ENCODE measurements at places on chromosomes 7 and 10.

- DNase-seq = no peak
Observed at GRCh38 chr10:34628174-34628796, 186.8 kb downstream of the PARD3 start.

DNA sequence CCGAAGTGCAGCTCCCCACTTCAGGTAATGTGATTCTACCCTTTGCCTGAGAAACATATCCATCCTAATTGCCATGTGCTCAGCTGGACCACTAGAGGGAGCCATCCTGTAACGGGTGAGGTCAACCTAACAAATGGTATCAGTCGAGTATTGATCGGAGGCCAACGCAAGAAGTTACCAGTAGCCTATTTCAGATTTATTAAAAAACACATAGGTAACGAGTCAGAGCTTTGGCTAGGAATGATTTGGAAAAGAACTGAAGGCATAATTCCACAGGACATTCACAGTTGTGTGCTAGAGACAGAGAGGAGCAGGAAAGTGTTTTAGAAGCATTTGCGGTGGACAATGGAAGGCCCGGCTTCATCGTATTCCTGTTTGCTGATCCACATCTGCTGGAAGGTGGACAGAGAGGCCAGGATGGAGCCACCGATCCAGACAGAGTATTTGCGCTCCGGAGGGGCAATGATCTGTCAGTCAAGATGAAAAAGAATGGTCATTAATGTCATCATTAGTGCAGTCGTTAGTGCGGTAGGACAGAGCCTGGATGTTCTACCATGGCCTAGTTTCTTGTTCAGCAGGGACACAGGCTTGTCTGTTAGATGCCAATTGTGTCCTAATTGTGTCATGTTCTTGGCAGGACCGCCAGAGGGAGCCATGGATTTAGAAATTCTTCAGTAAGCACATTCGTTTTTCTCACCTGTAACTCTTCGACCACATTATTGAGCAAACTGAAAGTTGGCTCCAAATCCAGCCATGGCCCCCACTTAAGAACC lies 17.5 kb downstream of the ACTA2 start:
- peak; percentile 33 for DNase-seq

DNA sequence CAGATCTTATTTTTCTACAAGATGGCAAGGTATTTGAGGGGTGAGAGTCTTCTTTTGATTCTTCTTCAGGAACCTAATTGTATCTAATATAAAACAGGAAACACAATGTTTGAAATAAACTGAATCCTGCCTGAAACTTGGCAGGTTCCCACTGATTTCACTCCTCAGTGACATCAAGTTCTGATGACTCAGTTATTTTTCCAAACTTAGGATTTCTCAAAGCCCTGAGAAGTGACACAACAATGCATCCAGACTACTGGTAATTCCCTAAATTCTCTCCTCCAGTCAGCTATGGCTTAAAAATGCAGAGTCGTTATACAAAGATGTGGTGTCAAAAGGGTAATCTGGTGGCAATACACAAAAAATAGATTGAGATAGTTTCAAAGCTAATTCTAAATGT lies 80.9 kb downstream of the ABLIM1 start:
- DNase-seq = no peak

- DNase-seq = no peak
Observed at GRCh38 chr10:110407301-110408170, 90.2 kb upstream of the DUSP5 start.

- no peak for DNase-seq
Observed at GRCh38 chr7:47622946-47623640, 41.2 kb upstream of the TNS3 start.

DNA sequence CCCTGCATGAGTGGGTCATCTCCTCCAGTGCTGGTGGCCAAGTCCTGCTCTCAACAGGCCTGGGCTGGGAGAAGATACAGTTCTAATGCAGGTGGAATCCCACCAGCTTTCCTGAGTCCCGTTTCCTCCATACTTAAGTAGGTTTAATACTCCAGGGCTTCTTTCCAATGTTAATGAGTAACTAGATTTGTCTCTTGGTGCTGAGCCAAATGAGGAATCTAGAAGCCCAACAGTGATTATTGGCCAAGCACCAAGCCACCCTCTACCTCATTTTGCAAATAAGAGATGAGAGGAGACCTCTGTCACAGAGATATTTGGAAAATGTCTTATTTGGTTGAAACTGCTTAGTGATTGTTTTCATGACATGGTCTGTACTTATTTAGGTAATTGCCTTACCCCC lies 37.1 kb downstream of the STARD3NL start:
- DNase-seq = no peak

DNA sequence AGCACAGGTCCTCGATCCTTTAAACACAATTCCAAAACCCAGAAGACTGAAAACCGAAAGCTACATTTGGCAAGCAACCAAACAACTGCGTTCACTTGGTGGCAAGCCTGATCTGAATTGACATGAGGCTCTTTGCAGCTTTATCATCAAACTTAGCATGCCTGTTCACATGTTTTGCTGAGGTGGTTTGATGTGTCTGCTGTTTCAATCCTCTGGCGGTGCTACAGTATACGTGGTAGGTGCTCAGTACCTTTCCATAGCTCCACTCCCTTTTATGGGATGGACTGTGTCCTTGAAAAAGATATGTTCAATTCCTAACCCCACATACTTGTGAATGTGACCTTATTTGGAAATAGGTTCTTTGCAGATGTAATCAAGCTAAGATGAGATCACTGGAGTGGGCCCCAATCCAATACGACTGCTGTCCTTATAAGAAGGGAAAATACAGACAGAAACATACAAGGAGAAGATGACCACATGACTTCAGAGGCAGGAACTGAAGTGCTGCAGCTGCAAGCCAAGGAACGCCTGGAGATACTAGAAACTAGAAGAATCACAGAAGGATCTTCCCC lies 33.4 kb downstream of the CCDC6 start:
- DNase-seq = no peak

DNA sequence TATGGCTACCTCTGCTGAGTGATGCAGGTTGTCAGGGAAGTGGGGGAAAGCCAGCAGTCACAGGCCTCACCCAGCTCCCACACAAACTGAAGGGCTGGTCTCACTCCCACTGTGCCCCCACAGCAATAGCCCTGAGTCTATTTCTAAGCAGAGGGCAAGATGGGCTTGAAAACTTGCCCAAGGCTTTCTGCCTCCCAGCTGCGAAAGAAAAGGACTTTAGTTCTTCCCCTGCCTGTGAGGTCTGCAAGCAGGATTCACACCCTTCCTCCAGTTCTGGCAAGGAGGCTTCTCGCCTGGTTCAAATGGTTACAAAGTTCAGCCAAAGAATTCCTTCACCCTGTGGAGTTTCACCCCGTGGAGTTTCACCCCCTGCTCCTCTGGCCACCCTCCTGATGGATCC lies 63.3 kb upstream of the PRLHR start:
- no peak for DNase-seq

- DNase-seq = no peak
Observed at GRCh38 chr7:70091362-70091761, 493.1 kb downstream of the AUTS2 start.

Measured in stimulated activated CD8-positive, alpha-beta memory T cell treated with anti-CD3 and anti-CD28 coated beads, Interleukin-12 subunit alpha, Interleukin-12 subunit beta, amount 100 ng/mL, for 4 hours (primary cell).